Uterus (tissue), 4 donors: ENCODE measurements at places on chromosomes 1 and 21. TPM values are rescaled to one million over a fixed set of nuclear protein-coding genes. Genes with fewer than 3 reads are reported as not detected.

- H3K36me3 ChIP-seq, result no peaks in the 10 kb centered on the region
- no peak overlapping the region for H3K27ac ChIP-seq
- DNase-seq, result no peak
- no peak overlapping the region for H3K4me3 ChIP-seq
- H3K27me3 ChIP-seq, result no peaks in the 10 kb centered on the region
These were observed 57.1 kb downstream of the TGFB2 start for GRCh38 chr1:218401998-218402785.

GRCh38 chr1:86938450-86938849 is 24.0 kb downstream of the HS2ST1 start:
- H3K27me3 ChIP-seq, result no peaks in the 10 kb centered on the region
- no peak overlapping the region for H3K27ac ChIP-seq
- H3K36me3 ChIP-seq, result no peaks in the 10 kb centered on the region
- no peak overlapping the region for H3K4me3 ChIP-seq
- no peaks in the 10 kb centered on the region for H3K4me1 ChIP-seq

- peak overlapping the region; percentile 33 for H3K27ac ChIP-seq
- peaks cover 4% of the 10 kb centered on the region for H3K4me1 ChIP-seq
- no peak for DNase-seq
- H3K36me3 ChIP-seq, result no peaks in the 10 kb centered on the region
- peak overlapping the region; percentile 18 for H3K4me3 ChIP-seq
These were observed 5.4 kb upstream of the TDRD5 start for GRCh38 chr1:179586107-179586823.

GRCh38 chr1:160744199-160744851 is 5.3 kb downstream of the SLAMF7 start:
- H3K4me3 ChIP-seq, result no peak overlapping the region
- no peak for DNase-seq
- H3K27me3 ChIP-seq, result no peaks in the 10 kb centered on the region
- H3K4me1 ChIP-seq, result no peaks in the 10 kb centered on the region

DNA sequence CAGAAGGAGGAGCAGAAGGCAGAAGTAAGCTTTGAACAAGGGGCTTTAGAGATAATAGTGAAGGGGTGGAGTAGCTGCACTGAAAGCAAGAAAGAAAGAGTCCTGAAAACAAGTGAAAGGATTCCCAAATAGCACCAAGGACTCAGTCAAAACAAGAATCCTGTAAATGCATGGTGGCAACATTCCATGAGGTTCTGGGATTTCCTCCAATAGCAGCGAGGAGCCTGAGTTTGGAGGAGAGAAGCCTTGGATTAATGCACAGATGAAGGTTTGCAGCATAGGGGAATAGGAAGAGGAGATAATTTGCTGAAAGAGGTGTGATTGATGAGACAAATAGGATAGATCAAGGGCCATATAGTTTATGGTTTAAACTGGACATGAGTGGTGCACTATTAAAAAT is 10.9 kb downstream of the KRTAP22-2 start:
- DNase-seq, result no peak
- no peaks in the 10 kb centered on the region for H3K4me1 ChIP-seq
- no peak overlapping the region for H3K27ac ChIP-seq
- H3K27me3 ChIP-seq, result no peaks in the 10 kb centered on the region

PLA2G2F gene
- total RNA-seq, result 0.07 TPM

- H3K36me3 ChIP-seq, result no peaks in the 10 kb centered on the region
- H3K27me3 ChIP-seq, result no peaks in the 10 kb centered on the region
- no peak for DNase-seq
These were observed 646 bp downstream of the IER5 start for GRCh38 chr1:181089017-181089675.

GJC2 gene
- 7.9 TPM for total RNA-seq

DNA sequence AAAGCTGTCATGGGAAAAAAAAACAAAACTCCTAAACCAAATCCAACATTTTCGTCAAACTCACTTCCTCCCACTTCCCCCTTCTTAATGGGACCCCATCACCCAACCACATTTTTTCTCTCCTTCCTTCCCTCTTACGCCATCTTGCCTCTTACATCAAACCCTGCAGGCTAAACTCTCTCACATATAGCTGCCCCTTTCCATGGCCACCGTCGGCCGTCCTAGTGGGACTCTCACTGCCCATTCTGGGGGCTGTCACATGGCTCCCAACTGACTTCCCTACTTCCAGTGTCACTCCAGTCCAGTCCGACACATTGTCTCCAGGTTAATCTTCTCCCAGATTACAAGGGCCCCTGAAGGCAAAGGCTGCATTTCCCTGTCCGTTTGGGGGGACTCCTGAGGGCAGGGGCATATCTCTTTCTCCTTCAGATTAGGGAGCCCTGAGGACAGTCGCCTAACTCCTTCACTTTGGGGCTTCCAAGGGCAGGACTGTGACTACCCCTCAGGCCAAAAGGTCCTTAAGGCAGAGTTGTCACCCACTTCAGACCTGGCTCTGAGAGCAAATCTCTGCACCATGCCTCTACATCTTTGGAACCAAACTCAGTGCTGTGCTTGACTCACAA is 658 bp downstream of the UBXN11 start:
- no peaks in the 10 kb centered on the region for H3K27me3 ChIP-seq
- no peak for DNase-seq
- H3K27ac ChIP-seq, result peak overlapping the region; percentile 43
- peak overlapping the region; percentile 63 for H3K4me3 ChIP-seq
- no peaks in the 10 kb centered on the region for H3K4me1 ChIP-seq

DNA sequence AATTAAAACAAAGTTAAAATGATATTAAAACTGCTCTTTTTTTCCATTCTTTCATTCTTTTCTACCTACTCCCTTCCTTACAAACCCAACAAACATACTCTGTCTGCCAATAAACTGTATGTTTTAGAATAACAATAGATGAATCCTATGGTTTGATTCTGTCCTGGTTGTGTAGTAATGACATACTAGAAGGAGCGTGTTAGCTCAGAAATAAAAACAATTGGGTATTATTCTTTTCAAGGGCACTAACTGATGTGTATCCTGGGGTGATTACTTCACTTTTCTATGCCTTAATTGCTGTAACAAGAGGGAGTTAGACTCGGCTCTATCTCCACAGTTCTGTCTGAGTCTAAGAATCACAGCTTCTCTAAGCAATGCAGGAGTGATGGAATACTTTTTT is 194.4 kb downstream of the GIPC2 start:
- H3K4me3 ChIP-seq, result no peak overlapping the region
- H3K27me3 ChIP-seq, result no peaks in the 10 kb centered on the region
- no peaks in the 10 kb centered on the region for H3K4me1 ChIP-seq
- no peaks in the 10 kb centered on the region for H3K36me3 ChIP-seq
- no peak for DNase-seq
